Fibroblast of skin of left quadriceps (primary cell): ENCODE measurements at places on chromosomes 11 and 22.

- no peak for DNase-seq
Measured at GRCh38 chr11:12189543-12190235, 79.3 kb downstream of the MICAL2 start.

DNA sequence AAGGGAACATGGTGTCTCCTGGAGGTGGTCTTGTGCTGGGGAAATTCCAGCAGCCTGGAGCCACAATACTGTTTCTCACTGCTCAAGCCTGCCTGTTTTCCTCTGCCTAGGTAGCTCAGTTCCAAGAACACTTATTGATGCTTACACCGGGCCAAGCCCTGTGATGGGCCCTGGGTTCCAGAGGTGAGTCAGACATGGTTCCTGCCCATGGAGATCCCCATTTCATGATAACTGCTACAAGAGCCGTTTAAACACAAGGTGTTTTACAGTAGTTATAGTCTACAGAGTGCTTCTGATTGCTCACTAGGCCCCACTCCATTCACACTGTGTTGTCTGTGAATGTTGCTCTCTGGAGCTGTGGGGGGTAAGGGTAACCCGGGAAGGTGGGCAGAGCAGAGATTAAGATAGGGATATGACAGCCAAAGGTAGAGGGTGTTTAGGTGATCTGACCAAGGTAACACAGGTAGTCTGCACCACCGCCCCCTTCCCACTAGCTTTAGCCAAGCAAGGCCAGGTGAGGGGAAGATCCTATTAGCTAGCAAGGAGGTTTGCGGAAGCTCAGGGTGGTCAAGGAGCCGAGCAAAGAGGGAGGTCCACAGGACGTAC, 696 bp upstream of the MICAL2 start:
- no peak for DNase-seq

DNA sequence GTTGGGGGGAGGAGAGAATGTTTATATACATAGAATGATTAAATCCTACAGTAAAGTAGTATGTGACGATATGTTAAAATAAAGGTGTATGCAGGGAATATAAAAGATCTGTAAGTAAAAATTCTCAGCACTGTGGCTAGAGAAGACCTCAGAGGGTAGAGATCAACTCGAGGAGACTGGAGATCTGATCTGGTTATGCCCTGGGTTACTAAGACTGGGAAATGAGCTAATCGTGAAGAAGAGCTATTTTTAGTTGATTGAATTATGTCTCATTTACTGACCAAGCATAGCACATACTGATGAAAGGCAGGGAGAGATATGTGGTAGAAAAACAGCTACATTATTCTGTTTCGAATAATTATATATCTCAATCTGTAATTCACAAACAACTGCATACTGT, 42.8 kb upstream of the ALKBH3 start:
- no peak for DNase-seq

- no peak for DNase-seq
Measured at GRCh38 chr11:124475265-124475664, 29.8 kb upstream of the OR8B8 start.

DNA sequence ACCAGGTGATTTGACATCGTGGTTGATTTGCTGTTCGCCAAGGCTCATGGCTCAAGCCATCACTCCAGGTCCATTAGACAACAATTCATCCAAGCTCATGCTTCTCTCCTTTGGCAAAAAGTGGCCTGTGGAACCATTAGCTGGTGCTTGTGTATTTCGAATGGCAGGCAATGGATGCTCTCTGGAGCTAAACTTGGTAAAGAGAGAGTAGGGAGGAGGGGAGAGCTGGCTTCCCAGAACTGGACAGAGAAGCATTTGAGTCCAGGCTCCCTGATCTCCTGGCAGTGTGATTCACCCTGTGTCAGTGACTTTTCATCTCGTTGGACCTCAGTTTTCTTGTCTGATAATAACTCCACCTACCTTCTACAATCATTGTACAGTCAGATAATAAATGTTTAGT, 64.6 kb downstream of the MYO18B start:
- no peak for DNase-seq

GRCh38 chr11:105673089-105673488, 63.2 kb downstream of the GRIA4 start:
- peak; percentile 44 for DNase-seq

GRCh38 chr22:22362936-22363335, 118.3 kb downstream of the VPREB1 start:
- DNase-seq: no peak

- DNase-seq: no peak
Measured at GRCh38 chr22:20238536-20238900, 29.6 kb downstream of the RTN4R start.

- peak; percentile 3 for DNase-seq
Measured at GRCh38 chr11:15223318-15223717, 108.6 kb downstream of the INSC start.

DNA sequence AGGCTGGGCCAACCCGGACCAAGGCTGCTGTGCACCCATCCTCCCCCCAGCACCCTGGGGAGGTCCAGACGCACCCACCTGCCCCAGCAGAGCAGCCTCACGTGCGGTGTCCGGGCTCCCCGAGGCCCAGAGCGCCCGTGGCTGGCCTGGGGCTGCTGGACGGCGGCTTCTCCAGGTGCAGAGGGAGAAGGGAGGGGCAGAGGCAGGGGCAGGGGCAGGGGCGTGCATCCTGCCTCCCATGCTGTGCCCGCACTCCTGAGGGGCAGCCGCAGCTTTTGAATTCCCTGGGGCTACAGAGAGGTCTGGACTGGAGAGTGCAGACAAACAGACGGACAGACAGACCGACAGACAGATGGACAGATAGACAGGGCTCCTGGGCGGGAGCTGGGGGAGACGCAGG, 83.6 kb upstream of the PRR5 start:
- DNase-seq: no peak

GRCh38 chr11:73464347-73464746, 88.1 kb downstream of the RELT start:
- DNase-seq: no peak

GRCh38 chr22:38968801-38969200, 11.4 kb downstream of the APOBEC3A start:
- DNase-seq: no peak

DNA sequence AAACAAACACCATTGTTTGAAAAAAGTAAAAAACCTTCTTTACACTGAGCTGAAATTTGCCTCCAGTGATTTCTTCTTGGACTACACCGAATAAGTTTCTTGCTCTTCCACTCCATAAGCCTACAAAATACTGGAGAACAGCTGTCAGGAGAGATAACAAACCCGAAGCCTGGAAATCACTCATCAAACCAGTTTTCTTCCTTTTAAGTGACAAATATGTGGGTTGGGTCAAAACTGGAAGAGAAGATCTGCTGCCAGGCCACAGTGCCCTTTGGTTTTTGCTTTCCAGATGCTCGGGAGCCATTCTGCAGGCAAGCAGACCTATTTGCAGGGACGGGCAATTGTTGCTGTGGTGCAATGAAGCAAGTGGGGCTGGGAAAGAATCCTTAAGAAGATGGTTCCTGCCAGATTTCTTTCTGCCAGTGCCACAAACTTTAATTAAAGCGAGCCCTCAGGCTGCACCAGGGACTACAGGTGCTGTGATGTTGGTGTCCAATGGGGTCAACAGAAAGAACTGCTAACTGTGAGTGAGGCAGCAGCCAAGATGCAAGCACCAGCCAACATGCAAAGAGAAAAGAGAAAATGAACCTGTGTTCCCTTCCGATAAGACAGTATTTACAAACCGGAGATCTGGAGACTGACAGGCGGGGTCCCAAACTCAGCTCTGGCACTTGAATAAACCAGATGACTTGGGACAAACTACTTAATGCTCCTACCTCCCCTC, 44.8 kb upstream of the SMCO4 start:
- no peak for DNase-seq

DNA sequence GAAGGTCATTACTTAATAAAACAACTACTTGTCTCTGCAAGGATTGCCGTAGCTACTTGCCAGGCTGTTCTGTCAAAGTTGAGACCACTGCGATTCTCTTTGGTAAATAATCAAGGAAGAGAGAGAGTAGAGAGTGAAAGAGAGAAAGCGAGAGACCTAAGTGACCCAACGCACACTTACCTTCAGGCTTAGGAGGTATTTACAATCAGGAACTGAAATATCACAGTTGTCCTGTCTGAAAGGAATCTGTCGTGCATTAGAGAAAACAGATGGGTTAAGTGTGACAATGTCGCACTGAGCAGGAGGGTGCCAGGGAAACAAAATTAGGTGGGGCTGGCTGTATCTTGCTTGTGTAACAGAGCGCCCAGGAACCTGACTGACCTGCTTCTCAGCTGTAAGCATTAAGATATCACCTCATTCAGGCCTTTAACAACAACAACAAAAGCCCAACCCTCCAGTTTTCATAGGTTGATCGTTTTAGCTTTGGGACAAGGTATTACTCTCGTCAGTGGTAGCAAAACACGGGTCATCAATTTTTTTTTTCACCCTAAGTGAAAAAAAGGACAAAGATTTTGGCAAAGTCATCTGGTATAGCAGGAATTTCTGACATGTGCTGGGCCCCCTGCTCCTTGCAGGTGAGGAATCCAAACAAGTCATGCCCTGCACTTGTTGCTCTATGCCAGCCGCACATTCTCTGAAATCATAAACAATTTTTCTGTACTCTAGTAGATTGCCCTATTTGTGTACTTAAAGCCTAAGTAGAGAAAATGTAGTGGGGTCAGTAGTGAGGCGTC, at the start of gene MUC15:
MUC15 (minus strand) TSS at position 403 of the 794 bp plus-strand sequence. CDS start 5,169 bp downstream, outside the sequence.
- no peak for DNase-seq

DNA sequence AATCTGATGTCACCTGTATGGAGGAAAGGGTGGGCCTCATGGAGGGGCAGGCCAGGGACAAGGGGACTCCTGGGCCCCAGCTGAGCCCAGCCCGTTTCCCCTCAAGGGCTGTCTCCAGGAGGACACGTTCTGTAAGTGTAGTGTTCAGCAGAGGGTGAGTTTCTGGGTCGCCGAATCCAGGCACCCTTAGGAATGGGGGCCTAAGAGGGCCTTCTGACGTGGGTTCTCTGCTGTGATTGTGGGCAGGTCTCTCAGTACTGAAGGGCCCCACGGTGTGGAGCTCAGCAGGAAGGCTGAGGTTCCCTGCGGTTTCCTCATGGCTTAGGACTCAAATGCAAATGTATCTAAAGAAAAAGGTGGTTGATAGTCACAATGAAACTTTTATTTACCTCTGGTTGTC, 6.5 kb downstream of the PTDSS2 start:
- DNase-seq: no peak

DNA sequence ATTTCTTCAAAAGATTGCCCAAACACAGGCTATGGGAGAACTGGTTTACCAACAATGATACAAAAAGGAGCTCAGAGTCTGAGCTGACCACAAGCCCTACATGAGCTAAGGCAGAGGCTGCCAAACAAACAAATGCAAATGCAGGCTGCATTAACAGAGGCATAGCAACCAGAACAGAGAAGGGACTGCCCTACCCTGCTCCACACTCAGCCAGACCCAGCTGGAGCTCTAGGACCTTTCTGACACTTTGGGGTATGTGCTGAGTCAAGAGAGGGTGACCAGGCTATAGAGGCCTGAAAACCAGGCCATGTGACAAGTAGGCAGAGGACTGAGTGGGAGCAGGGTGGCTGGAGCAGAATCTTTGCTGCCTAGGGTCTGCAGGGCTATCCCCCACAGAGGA, 17.8 kb upstream of the P2RY2 start:
- DNase-seq: no peak

- no peak for DNase-seq
Measured at GRCh38 chr11:67465189-67465510, 3.9 kb downstream of the TMEM134 start.

- DNase-seq: no peak
Measured at GRCh38 chr22:37782340-37783168, 25.2 kb upstream of the GCAT start.

DNA sequence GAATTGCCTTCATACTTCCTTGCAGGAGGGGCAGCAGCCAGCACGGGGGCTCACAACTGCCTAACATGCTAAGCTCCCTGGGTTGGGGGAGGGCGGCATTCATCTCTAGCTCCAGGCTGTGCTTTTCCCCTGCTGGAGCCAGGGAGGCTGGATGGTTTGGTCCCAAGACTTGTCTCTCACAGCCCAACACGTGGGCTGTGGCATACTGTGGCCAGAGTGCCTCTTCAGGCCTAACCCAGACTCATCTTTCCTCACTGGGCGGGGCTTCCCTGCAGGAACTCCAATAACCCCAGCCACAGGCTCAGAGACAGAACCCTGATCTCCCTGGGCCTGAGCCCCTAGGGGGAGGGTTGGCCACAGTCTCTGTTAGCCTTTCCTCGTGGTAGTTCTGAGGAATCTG, 121.9 kb upstream of the PLET1 start:
- no peak for DNase-seq

DNA sequence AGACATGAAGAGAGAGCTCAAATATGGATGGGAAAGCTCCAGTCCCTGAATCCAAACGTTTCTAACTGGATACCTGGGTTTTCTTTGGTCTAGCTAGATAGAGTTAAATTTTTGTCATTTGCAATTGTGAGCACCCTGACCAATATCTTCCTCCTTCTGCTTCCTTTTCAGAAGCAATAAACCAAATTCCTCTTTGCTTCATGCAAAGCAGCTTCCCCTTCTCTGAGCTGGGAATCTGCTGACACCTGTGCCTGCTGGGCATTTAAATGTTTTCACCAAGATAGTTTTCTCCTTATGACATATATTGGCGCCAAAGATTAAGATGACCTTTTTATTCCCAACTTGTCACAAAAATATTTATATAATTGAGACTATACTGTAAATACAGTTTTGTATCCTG, 27.9 kb upstream of the PAK1 start:
- no peak for DNase-seq

- peak; percentile 47 for DNase-seq
Measured at GRCh38 chr11:19366992-19367709, 126.4 kb upstream of the E2F8 start.

GRCh38 chr11:95616256-95616804, 173.3 kb downstream of the FAM76B start:
- no peak for DNase-seq

DNA sequence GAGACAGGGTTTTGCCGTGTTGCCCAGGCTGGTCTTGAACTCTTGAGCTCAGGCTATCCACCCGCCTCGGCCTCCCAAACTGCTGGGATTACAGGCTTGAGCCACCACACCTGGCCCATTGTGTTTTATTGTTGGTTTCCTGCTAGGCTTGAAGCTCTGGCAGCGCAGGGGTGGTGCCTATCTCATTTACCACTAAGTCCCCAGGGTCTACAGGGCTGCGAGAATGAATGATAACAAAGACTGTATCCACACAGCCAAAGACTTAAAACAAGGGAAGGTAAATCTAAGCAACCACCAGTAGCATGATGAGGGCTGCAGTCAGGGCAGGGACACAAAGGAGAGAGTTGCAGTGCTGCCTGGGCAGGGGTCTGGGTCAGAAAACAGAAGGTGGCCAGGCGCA, 37.3 kb upstream of the XBP1 start:
- DNase-seq: no peak

DNA sequence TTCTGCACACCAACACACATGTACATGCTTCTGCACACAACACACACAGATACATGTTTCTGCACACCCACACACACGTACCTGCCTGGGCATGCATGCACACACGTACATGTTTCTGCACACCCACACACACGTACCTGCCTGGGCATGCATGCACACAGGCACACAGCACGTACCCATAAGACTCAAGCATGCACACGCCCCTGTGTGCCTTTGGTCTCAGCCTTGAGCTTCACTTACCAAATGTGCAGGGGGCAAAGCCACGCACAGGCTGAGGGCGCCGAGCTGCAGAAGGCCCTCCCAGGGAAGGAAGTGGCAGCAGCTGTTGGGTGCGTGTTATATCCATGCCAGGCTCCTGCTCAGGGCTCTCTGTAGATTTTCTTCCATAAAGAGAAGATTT, 34.7 kb upstream of the SMIM38 start:
- no peak for DNase-seq

- DNase-seq: peak; percentile 20
Measured at GRCh38 chr11:12914400-12914912, 94.7 kb upstream of the RASSF10 start.

- no peak for DNase-seq
Measured at GRCh38 chr11:87176044-87176443, 138.3 kb downstream of the TMEM135 start.
